Mammary microvascular endothelial cell (primary cell): ENCODE measurements at places on chromosomes 4 and X. TPM values are rescaled to one million over a fixed set of nuclear protein-coding genes. Genes with fewer than 3 reads are reported as not detected.

The CLDN34 gene
- 1.3 TPM in 1 of 2 replicates, not detected in the other for total RNA-seq

The NXF2B gene
- total RNA-seq: not detected in 2 replicates

The DUSP9 gene
- not detected in 2 replicates for total RNA-seq

The PF4V1 gene
- total RNA-seq: not detected in 2 replicates

The CT45A5 gene
- not detected in 2 replicates for total RNA-seq

The ADD1 gene
- 173 and 190 TPM in 2 replicates for total RNA-seq

The ZNF157 gene
- total RNA-seq: not detected in 2 replicates

The SLC6A14 gene
- not detected in 2 replicates for total RNA-seq

The ASB9 gene
- 24.5 and 27.0 TPM in 2 replicates for total RNA-seq

The TCEAL5 gene
- not detected in 2 replicates for total RNA-seq

The DCAF12L2 gene
- not detected in 2 replicates for total RNA-seq

The KLHL13 gene
- 1.4 and 1.7 TPM in 2 replicates for total RNA-seq

The OCIAD2 gene
- total RNA-seq: 97.2 and 127 TPM in 2 replicates

The CXorf49 gene
- total RNA-seq: not detected in 2 replicates

The IL1RAPL1 gene
- total RNA-seq: 0.47 and 0.59 TPM in 2 replicates

The NLGN3 gene
- 0.05 TPM in 1 of 2 replicates, not detected in the other for total RNA-seq

The LRIT3 gene
- total RNA-seq: under 0.01 TPM in 1 of 2 replicates, not detected in the other

The SSX2B gene
- total RNA-seq: not detected in 2 replicates
